Kidney capillary endothelial cell (primary cell): ENCODE measurements at places on chromosomes 4 and X.
A peak's percentile ranks its signal among the peaks of the same experiment; 100 is the strongest.

DNA sequence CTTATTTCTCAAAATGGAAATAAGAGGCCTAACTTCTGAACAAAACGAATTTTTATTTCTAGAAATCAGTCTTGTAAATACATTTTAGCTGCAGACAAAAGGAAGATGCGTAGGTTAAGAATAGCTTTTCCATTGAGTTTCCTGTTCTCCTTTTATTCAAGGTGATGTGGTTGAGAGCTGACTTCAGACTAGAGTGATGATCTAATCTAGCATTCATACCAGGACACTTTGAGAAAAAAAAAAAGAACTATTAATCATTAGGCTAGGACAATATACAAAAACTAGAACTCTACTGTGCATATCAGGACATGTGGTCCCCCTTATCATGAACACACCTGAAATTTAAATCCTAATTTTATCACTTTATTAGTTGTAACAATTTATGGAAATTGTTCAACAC is 884.5 kb upstream of the EPHA5 start:
- DNase-seq = no peak

GRCh38 chrX:125444659-125445058 is 125.0 kb downstream of the TEX13C start:
- DNase-seq = no peak

- DNase-seq = no peak
Measured at GRCh38 chr4:23970201-23970850, 80.5 kb upstream of the PPARGC1A start.

- no peak for DNase-seq
Measured at GRCh38 chrX:41695426-41695825, 6.7 kb downstream of the GPR34 start.

- no peak for DNase-seq
Measured at GRCh38 chrX:10545882-10546281, 74.5 kb downstream of the MID1 start.

GRCh38 chr4:63717384-63717783 is 691.9 kb downstream of the TECRL start:
- DNase-seq = peak; percentile 1

GRCh38 chrX:5233830-5234229 is 994.8 kb downstream of the NLGN4X start:
- no peak for DNase-seq

- DNase-seq = no peak
Measured at GRCh38 chr4:123381996-123382395, 14.6 kb upstream of the SPRY1 start.

GRCh38 chr4:4890574-4891255 is 31.2 kb downstream of the MSX1 start:
- no peak for DNase-seq

GRCh38 chr4:154984148-154984547 is 203.1 kb downstream of the RBM46 start:
- DNase-seq = no peak

GRCh38 chr4:155734065-155734464 is 24.8 kb upstream of the GUCY1B1 start:
- DNase-seq = no peak
